Suppressor macrophage (primary cell): ENCODE measurements at places on chromosomes 6 and 20.

GRCh38 chr20:35196313-35196712 is 24.4 kb downstream of the PROCR start:
- DNase-seq: no peak

- DNase-seq: peak; percentile 50
Observed at GRCh38 chr6:45423824-45424450, 46.2 kb upstream of the SUPT3H start.

DNA sequence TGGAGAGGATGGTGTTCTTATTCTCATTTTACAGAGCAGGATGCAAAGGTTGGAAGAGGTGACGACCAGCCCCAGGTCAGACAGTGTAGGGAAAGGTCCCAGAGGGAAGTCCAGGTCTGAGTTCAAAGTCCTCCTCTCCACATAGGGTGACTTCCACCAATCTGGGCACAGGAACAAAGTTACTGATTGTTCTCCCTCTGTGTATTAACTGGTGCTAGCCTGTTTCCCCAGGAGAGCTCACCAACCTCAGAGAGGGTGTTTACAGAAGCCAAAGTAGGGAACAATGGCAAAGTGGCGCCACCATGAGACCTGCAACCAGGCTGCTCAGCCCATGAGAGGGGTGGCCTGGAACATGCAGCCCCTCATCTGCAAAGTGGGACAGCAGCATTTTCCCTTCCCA is 16.8 kb upstream of the SIRPB1 start:
- peak; percentile 36 for DNase-seq

DNA sequence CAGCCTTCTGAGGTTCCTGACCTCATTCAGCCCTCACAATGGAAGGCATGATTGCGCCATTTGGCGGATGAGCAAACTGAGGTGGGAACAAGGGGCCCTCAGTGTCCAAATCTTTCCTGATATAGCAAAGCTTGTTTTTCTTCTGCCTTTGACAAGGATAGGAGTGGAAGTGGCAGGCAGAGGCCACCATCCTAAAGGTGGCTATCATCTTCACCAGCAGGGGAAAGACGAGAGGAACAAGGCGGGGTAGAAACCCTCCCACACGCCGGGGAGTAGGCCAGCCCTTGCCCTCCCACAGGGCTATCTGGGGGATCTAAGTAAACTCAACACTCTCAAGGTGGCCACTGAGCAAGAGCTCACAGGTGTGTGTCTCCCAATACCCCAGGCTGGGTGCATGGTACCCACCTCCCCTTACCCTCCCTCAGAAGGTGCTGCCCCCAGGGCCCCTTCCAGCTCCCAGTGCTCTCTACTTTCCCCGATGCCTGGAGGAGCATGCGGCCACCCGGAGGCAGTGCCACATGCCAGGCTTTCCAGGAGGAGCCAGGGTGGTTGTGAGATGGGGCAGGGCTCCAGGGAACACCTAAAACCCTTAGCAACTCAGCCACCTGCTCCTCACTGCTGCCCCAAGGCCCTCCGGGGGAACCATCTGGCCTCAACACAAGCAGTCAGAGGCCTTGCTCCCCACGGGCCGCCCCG is 11.2 kb downstream of the SPDEF start:
- no peak for DNase-seq
